ENCODE measurements at places on chromosomes 11 and 22.

DNA sequence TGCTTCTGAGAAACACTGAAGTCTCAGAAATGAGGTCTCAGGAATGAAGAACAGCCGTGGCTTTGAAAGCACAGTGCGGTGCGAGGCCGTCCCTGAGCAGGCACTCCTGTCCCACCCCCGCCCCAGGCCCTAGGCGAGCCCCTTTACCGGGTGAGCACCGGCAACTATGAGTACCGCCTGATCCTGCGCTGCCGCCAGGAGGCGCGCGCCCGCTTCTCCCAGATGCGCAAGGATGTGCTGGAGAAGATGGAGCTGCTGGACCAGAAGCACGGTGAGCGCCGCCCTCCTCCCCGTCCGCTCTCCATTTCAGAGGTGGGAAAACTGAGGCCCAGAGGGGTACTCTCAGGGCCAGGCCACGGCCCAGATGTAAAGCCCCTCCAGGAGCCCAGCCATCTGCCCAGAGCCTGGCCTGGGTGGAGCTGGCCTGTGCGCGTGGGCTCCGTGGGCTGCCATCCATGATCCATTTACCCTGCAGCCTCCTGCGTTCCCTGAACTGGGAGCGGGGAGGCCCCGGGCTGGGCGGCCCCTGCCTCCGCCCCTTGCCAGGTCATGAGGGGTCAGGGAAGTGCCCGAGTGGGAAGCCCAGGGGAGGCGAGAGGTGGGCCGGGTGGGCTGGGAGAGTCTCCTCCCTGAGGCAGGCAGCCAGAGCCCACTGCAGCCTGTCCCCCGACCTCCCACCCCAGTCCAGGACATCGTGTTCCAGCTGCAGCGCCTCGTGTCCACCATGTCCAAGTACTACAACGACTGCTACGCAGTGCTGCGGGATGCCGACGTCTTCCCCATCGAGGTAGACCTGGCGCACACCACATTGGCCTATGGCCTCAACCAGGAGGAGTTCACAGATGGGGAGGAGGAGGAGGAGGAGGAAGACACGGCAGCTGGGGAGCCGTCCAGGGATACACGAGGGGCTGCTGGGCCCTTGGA, 9.5 kb downstream of the SLC16A8 start:
- no peak for DNase-seq

DNA sequence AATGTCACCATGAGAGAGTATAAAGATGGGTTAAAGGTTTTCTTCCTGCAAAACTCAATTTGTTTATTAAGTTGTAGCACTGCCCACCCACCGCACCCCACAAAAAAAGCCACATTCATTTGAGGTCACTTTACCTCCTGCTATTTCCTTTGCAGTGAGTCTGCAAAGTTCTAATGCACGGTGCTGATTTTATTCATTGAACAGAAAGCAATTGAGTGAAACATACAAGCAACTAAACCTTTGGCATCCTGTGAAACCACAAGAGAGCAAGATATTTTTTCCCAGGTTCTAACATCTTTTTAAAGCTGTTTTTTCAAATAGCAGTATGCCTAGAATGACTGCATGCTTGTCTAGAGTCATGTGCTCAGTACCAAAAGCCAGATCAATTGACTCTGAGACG, 39.0 kb downstream of the RRAS2 start:
- DNase-seq = no peak

DNA sequence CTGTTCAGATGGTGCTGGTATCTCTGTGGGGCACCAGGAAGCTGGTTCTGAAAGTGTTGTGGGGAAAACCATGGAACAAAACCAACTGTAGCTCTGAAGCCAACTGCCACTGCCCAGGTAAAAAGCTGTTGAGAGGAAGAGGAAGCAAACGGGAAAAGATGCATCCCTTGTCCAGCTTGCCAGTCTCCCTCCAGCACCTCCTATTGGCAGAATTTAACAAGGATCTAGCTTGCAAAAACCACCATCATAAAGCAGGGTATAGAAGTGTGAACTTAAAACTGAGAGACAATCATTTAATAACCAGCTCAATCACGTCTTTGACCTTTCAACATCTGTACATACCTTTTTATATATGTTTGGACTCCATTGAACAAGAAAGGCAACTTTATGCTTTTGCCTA, 4.5 kb downstream of the PATE1 start:
- DNase-seq = no peak

GRCh38 chr22:40594924-40595323, 41.6 kb downstream of the MRTFA start:
- no peak for DNase-seq

GRCh38 chr11:33742249-33742851, 6.1 kb upstream of the CD59 start:
- DNase-seq = no peak

DNA sequence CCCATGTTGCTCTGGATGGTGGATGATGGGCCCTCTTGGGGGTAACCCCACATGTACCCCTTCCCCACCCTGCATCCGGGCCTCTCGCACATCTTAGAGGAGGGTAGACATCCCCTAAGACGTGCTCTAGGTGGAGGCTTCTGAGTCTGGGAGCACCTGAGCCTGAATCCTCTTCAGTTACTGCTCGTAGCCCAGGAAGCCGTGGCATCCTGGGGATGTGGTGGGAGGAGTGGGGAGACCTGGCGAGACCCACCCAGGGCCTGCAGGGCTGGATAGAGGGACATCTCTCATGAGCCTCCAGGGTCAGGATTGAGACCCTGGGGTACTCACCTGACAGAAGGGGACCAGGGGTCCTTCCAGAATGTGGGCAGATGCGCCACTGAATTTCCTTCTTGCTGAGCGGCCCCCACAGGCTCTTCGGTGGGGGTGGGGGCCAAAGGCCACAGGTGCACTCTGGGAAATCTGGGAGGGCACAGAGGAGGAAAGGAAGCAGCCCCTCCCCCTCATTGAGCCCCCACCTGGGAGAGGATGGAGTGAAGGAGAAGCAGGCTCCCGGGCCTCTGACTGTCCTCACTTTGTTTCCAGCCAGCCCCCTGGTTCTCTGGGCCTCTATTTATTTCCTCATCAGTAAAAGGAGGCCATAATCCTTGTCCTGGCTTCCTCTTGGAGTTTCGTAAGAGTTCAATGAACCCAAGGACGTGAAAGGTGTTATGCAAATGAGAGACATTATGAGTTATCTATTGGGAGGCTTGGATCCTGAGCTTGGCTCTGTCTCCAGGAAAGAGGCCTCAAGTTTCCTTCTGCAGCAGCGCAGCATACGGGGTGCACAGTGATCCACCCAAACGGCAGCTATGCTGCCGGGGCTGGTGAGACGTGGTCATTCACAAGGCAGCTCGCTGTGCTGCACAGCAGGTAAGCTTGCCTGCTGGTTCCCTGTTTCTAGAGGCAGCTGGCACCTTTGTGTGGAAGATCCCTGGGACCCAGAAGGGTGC, 31.2 kb downstream of the KCNJ4 start:
- DNase-seq = no peak

DNA sequence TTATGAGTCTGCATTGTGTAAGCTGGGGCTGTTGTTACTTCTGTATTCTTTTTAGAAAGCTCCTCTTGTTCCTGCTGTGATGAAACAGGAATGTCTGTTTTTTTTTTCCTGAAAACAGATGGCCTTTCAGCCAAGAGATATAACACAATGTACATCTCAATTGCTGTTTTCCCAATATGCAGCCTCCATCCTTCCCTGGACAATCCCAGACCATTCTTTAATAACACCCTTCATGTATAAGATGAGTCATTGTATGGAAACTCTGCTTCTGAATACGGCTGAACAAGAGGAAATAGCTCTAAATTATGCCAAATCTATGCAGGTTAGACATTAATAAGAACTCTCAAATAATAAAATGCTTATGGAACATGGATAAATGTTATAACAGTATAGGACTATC, 60.2 kb upstream of the LRRC4C start:
- DNase-seq = no peak

- DNase-seq = no peak
These were observed 27.5 kb downstream of the IGLL1 start for GRCh38 chr22:23552573-23552972.

DNA sequence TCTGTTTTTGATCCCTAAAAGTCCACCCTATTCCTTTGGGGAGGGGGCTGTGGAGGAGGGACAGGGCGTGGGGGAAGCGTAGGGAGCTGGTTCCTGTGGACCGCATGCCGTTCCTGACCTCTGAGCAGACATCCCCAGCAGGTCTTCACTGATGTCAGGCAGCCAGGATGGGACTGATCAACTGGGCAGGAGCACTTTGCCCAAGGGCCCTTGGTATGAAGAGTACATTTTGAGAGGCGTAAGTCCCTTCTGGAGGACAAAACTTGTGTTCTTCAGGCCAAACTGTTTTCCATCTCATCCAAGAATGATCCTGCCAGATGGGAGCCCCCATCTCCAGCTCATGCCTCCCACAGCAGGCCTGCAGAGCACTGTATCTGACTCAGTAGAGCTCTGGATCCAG, 80.9 kb upstream of the NARS2 start:
- no peak for DNase-seq

DNA sequence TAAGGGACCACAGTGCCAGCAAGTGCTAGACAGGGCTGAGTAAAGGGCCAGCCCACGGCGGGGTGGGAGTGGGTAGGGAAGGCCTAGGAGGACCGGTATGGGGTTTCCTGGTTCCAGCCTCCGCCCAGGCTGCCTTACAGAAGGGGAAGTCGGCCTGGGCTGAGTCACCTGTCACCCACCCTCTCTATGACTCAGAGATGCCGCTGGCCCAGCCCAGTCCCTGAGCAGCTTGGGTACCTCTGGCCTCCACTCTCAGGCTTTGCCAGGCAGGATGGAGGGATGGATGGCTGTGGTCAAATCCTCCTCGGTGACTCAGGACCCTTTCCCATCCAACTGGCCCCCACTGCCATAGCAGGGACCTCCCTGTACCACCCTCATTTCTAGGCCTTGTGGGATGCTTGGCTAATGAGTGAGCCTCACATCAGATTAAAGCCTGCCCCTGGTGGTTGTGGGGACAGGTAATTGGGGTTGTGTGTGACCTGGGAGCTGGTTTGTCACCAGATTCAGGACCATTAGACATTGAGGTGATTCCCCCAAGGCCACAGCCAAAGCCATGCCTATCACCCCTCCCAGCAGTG, 13.9 kb downstream of the SLC35E4 start:
- DNase-seq = no peak

DNA sequence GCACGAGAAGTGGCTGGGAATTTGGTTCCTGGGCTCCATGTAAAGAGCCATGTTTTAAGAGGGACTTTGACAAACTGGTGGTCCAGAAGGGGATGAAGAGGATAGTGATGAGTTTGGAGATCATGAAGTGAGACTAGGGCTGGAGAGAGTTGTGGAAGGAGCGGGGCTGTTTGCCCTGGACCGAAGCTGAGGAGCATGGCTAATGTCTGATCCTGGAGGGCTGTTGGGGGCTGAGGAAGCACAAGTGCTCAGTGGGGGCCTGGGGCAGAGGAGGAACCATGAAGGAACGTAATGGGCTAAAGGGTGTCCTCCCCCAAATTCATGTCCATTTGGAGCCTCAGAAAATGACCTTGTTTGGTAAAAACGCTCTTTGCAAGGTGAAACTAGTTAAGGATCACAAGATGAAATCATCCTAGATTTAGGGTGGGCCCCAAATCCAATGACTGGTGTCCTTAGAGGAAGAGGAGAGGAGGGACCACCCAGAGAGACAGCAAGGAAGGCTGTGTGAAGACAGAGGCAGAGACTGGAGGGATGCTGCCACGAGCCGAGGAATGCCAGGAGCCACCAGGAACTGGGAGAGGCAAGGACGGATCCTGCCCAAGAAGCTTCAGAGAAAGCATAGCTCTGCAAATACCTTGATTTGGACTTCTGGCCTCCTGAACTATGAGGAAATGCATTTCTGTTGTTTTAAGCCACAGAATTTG, 107.3 kb upstream of the LMO1 start:
- DNase-seq = no peak

GRCh38 chr11:72777755-72778278, 16.0 kb downstream of the STARD10 start:
- DNase-seq = no peak

GRCh38 chr11:8899119-8899753, 11.8 kb upstream of the AKIP1 start:
- DNase-seq = no peak

DNA sequence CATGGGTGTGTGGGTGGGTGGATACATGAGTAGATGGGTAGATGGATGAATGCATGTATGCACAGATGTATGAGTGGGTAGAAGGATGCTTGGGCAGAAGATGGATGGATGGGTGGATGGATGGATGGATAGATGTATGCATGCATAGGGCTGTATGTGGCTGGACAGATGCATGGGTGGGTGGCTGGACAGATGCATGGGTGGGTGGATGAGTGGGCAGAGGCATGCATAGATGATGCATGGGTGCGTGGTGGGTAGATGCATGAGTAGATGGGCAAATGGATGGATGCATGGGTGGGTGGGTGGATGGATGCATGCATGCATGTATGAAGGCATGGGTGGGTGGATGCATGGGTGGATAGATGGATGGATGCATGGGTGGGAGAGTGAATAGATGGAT, 6.8 kb upstream of the CD248 start:
- no peak for DNase-seq

DNA sequence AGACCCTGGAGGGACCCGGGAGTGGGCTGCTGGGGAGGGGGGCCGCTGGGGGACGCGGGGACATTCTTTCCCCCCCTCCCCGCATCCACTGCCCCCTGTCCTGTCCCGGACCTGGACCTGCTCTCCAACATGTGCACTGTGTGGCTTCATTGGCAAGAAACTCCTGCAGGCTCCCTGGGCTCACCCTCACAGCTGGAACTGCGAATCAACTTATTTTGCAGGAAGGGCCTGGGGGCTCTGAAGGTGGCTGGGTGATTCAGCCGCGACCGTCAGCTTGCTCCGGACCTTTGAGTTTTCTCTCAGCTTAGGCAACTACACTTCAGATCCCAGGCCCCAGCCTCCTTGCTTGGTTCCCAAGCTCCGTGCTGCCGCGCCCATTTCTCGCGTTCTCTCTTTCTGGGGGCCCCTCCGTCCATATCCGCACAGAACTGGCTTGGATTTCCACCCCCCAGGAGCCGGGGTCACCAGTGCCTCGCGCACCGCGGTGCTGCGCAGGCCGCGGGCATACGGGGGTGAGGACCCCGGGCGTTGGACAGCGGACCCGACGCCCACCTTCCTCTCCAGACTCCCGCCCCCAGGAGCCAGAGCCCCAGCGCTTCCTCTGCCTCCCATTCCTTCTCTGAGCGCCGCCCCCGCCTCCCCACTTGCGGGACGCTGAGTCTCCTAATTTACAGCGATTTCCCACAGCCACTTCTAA, 471 bp upstream of the AHNAK start:
- DNase-seq = no peak

DNA sequence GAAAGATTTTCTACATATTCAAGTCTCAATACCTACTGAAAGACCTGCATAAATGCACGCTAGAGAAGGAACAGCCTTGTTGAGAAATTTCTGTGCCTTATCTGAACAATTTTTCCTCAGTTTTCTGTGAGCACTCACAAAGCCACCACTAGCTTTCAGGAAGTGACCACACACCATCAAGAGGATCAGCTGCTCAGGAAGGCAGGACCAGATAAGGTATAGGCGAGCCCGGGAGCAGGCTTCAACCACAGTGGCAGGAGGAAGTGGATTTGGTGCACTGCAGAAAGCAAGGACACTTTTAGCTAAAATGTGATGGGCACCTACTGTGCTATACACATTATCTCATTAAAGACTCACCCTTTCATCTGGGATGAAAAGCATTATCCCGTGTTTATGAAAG, 220.8 kb downstream of the RAB38 start:
- no peak for DNase-seq

GRCh38 chr11:65822776-65823528, 10.8 kb upstream of the SNX32 start:
- DNase-seq = no peak

GRCh38 chr11:36635066-36635862, 37.2 kb upstream of the RAG2 start:
- no peak for DNase-seq

- DNase-seq = no peak
These were observed 10.0 kb downstream of the RHBDD3 start for GRCh38 chr22:29257751-29258181.

GRCh38 chr22:49535527-49536125, 292.0 kb downstream of the BRD1 start:
- DNase-seq = no peak

Data from GM04503 (cell line).